Endothelial cell (in vitro differentiated cells): ENCODE measurements at places on chromosomes 1 and 21. TPM values are rescaled to one million over a fixed set of nuclear protein-coding genes. Genes with fewer than 3 reads are reported as not detected.

DNA sequence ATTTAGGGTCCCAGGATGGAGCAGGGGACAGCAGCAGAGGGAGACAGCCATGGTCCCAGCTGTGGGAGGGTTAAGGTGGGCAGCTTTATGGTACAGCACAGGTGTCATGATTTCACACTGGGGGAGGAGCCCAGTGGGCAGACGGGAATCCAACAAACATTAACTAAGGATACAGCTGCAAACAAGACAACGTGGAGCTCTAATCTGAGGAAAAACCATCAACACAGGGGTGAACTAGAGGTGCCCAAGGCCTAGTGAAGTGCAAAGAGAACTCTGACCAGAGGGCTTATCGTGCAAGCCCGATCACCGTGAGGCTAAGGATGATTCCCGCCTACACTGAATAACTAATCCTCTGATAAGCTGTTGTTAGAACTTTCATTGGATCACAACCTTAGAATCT lies 18.7 kb downstream of the ECE1 start:
- peaks cover 9% of the 10 kb centered on the region for H3K27me3 ChIP-seq
- peak overlapping the region; percentile 15 for H3K4me3 ChIP-seq
- H3K27ac ChIP-seq = no peak overlapping the region
- peaks cover 57% of the 10 kb centered on the region for H3K36me3 ChIP-seq
- no peak for DNase-seq
- H3K4me1 ChIP-seq = peaks cover 43% of the 10 kb centered on the region

- peak; percentile 69 for DNase-seq
- no peaks in the 10 kb centered on the region for H3K36me3 ChIP-seq
- H3K4me1 ChIP-seq = peaks cover 8% of the 10 kb centered on the region
- no peak overlapping the region for H3K27ac ChIP-seq
- no peaks in the 10 kb centered on the region for H3K27me3 ChIP-seq
Measured at GRCh38 chr1:61641578-61642336, 83.2 kb downstream of the TM2D1 start.

DNA sequence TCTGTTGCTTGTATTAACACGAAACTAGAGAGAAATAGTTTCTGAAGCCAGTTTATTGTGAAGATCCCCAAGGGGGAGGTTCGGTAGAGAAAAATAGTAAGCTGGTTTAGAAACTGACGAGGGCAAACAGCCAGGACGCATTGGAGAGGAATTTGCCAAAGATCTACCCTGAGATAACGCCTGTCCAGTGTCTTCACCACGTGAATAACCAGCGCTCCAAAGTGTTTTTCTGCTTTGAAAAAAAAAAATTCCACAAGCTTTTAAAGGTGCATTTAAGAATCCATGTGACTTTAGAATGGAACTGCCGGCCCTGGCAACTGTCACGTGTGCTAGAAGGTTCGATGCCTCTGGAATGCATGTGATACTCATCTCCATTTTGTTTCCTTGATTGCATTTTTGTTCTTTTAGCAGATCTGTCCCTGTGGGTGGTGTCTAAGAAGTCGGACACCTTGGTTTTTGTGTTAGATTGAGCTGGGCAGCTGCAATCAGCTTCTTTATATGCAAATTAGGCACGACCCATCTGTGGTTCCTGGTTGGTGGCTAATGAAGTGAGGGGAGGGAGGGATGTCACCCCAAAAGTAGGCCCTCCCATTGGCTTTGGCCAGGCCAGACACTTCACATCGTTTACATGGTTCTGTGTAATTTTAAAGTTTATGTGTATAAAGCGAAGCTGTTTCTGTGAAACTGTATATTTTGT lies 1.3 kb upstream of the THAP3 start:
- H3K27ac ChIP-seq = no peak overlapping the region
- H3K4me1 ChIP-seq = no peaks in the 10 kb centered on the region
- no peak for DNase-seq
- H3K27me3 ChIP-seq = peaks cover 5% of the 10 kb centered on the region

DNA sequence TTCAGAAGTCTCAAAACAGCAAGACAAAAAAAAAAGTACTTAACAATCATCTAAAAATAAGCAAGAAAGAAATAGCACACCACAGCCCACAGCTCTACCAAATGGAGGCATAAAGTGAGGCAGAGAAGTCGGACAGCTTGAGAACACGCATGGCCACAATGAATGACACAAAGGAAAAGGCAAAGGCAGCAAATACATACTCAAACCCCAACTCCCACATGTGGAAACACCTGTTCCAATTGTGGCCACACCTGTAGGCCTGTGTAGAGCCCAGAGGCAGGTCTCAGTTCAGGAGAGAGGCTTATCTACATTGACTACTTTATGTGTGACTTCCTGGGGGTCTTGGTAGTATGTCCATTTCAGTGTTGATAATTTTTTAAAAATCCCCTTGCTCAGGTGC lies 543.5 kb downstream of the LMO4 start:
- H3K4me1 ChIP-seq = peaks cover 14% of the 10 kb centered on the region
- H3K27me3 ChIP-seq = no peaks in the 10 kb centered on the region
- H3K36me3 ChIP-seq = no peaks in the 10 kb centered on the region
- DNase-seq = no peak

CLCA1 gene
- total RNA-seq = not detected

- peaks cover 12% of the 10 kb centered on the region for H3K27me3 ChIP-seq
- peaks cover 9% of the 10 kb centered on the region for H3K36me3 ChIP-seq
- H3K4me3 ChIP-seq = peak overlapping the region; percentile 90
- no peak overlapping the region for H3K27ac ChIP-seq
- no peak for DNase-seq
- H3K4me1 ChIP-seq = peaks cover 51% of the 10 kb centered on the region
Measured at GRCh38 chr1:110211496-110212168, 1.5 kb downstream of the KCNC4 start.

GRCh38 chr1:230186874-230187273 lies 119.8 kb downstream of the GALNT2 start:
- DNase-seq = no peak
- H3K4me3 ChIP-seq = peak overlapping the region; percentile 45
- H3K4me1 ChIP-seq = peaks cover 16% of the 10 kb centered on the region
- H3K27ac ChIP-seq = no peak overlapping the region

GRCh38 chr1:34973326-34973725 lies 11.8 kb downstream of the TMEM35B start:
- H3K36me3 ChIP-seq = peaks cover 6% of the 10 kb centered on the region
- no peaks in the 10 kb centered on the region for H3K4me1 ChIP-seq
- H3K27ac ChIP-seq = no peak overlapping the region
- no peaks in the 10 kb centered on the region for H3K27me3 ChIP-seq
- no peak overlapping the region for H3K4me3 ChIP-seq

ITGB2 gene
- 21.3 TPM for total RNA-seq

GRCh38 chr1:192580351-192580962 lies 4.9 kb downstream of the RGS1 start:
- DNase-seq = no peak
- H3K36me3 ChIP-seq = no peaks in the 10 kb centered on the region
- H3K4me1 ChIP-seq = no peaks in the 10 kb centered on the region

- no peaks in the 10 kb centered on the region for H3K36me3 ChIP-seq
- H3K4me3 ChIP-seq = no peak overlapping the region
- H3K27me3 ChIP-seq = no peaks in the 10 kb centered on the region
- H3K27ac ChIP-seq = no peak overlapping the region
- peak; percentile 43 for DNase-seq
Measured at GRCh38 chr1:165408518-165408917, 36.4 kb downstream of the RXRG start.

DNA sequence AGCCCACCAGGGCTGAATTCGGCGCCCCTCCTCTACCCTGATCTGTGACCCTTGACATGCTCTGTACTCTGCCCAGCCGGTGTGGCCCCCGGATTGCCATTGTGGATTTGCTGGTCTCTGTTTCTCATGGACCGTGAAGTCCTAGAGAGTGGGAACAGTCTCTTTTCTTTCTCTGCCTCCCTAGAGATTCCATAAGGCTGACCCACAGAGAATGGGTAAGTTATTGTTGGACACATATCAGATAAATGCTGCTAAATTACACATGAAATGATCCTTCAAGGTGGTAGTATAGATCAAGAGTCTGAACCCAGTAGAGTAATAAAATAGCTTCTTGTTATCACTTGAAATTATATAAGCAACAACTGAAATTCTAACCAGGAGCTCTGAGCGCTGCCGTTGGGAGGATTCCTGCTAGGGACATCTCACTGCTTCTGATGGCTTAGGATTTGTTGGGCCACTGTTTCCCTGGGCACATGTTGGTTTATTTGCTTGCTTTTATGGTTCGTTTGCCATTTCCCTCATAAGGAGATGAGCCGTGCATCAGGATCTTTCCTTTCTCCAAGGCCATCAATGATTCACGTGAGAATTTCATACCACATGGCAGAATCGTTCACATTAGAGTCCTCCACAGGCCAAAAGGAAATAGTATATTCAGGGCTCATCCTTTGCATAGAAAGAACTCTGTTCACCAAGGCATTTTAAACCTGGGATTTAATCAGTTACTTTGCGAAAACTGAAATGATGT lies 111.9 kb downstream of the ZBTB18 start:
- H3K27ac ChIP-seq = no peak overlapping the region
- H3K36me3 ChIP-seq = no peaks in the 10 kb centered on the region
- H3K4me3 ChIP-seq = no peak overlapping the region
- no peaks in the 10 kb centered on the region for H3K4me1 ChIP-seq
- DNase-seq = no peak

DNA sequence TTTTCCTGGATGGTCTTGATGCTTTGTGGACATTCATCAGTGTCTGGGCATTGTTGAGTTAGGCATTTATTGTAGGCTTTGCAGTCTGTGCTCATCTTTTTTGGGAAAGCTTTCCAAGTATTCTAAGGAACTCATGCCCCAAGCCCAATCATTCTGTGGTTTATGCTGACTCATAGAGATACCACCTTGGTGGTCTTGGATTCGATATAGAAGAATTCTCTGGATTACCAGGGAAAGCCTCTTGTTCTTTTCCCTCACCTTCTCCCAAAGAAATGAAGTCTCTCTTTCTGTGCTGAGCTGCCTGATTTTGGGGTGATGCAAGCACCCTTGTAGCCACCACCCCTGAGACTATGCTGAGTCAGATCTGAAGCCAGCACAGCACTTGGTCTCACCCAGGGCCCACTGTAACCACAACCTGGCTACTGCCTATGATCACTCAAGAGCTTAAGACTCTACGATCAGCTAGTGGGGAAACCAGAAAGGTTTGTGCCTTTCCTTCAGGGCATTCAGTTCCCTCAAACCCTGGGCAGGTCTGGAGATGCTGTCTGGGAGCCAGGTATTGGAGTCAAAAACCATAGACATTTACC lies 422.6 kb downstream of the NUF2 start:
- H3K36me3 ChIP-seq = peaks cover 4% of the 10 kb centered on the region
- H3K4me3 ChIP-seq = no peak overlapping the region
- DNase-seq = no peak
- no peaks in the 10 kb centered on the region for H3K4me1 ChIP-seq
- H3K27ac ChIP-seq = no peak overlapping the region
- H3K27me3 ChIP-seq = no peaks in the 10 kb centered on the region

SPATA6 gene
- total RNA-seq = 26.0 TPM

GRCh38 chr1:24695202-24695974 lies 49.9 kb upstream of the CLIC4 start:
- DNase-seq = no peak
- no peak overlapping the region for H3K27ac ChIP-seq
- peaks cover 3% of the 10 kb centered on the region for H3K27me3 ChIP-seq
- H3K36me3 ChIP-seq = no peaks in the 10 kb centered on the region

GRCh38 chr1:115320377-115320776 lies 17.7 kb downstream of the NGF start:
- no peak overlapping the region for H3K4me3 ChIP-seq
- no peaks in the 10 kb centered on the region for H3K4me1 ChIP-seq
- H3K36me3 ChIP-seq = no peaks in the 10 kb centered on the region
- peaks cover 3% of the 10 kb centered on the region for H3K27me3 ChIP-seq
- DNase-seq = no peak

DNA sequence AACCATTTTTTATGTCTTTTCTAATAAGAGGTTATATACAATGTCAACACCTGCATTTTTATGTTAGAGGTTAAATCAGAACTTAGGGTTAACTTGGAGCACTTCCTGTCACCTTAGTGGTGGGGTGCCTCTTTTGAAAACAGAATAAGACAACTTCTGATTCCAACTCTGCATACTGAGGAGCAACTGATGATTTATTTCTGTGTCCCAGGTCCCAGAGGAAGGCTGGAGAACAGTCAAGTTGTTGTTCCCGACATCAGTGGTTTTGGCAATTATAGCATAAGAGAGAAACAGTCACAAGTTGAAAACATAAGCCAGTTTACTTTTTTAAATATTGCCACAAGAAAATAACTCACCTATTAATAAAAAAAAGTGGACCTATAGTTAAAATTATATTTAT lies 871.0 kb upstream of the ADAMTS5 start:
- no peak overlapping the region for H3K4me3 ChIP-seq
- no peaks in the 10 kb centered on the region for H3K4me1 ChIP-seq
- DNase-seq = no peak
- no peak overlapping the region for H3K27ac ChIP-seq

GRCh38 chr1:79044974-79045650 lies 38.6 kb upstream of the ADGRL4 start:
- no peaks in the 10 kb centered on the region for H3K36me3 ChIP-seq
- DNase-seq = peak; percentile 8
- no peaks in the 10 kb centered on the region for H3K27me3 ChIP-seq
- H3K4me3 ChIP-seq = no peak overlapping the region
- no peak overlapping the region for H3K27ac ChIP-seq

GRCh38 chr21:37865156-37865555 lies 51.1 kb downstream of the KCNJ6 start:
- H3K4me1 ChIP-seq = no peaks in the 10 kb centered on the region
- DNase-seq = no peak

- no peak for DNase-seq
- H3K27me3 ChIP-seq = peaks cover 2% of the 10 kb centered on the region
- H3K27ac ChIP-seq = no peak overlapping the region
- H3K36me3 ChIP-seq = peaks cover 18% of the 10 kb centered on the region
- no peak overlapping the region for H3K4me3 ChIP-seq
Measured at GRCh38 chr1:15627343-15627988, 10.2 kb downstream of the DDI2 start.

- peak overlapping the region; percentile 2 for H3K4me3 ChIP-seq
- H3K27me3 ChIP-seq = peaks cover 7% of the 10 kb centered on the region
- H3K4me1 ChIP-seq = peaks cover 25% of the 10 kb centered on the region
- H3K36me3 ChIP-seq = no peaks in the 10 kb centered on the region
- peak overlapping the region; percentile 59 for H3K27ac ChIP-seq
Measured at GRCh38 chr1:160637821-160638539, 8.9 kb downstream of the SLAMF1 start.
